Stimulated activated CD8-positive, alpha-beta memory T cell treated with anti-CD3 and anti-CD28 coated beads, Interleukin-7, amount 100 ng/mL, for 48 hours (primary cell): ENCODE measurements at places on chromosomes 6 and 20.

DNA sequence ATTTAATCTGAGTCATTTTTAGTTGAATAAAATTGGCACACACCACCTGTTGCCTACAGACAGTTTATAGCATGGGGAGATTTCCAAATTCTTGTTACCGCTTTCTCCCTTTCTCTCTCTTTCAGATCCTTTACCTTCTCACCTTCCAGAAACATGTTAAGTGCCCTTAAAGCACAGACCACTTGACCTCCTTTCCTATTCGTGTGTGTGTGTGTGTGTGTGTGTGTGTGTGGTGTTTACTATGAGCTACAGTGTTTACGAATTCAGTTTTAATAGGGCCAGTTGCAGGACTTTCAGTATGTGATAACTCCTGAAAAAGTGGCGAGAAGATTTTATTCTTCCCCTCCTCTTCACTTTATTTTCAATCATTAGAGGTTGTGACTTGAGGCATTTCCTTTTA, 258.1 kb downstream of the BMP2 start:
- DNase-seq, result no peak

- no peak for DNase-seq
Measured at GRCh38 chr6:152600022-152600421, 37.1 kb downstream of the SYNE1 start.

DNA sequence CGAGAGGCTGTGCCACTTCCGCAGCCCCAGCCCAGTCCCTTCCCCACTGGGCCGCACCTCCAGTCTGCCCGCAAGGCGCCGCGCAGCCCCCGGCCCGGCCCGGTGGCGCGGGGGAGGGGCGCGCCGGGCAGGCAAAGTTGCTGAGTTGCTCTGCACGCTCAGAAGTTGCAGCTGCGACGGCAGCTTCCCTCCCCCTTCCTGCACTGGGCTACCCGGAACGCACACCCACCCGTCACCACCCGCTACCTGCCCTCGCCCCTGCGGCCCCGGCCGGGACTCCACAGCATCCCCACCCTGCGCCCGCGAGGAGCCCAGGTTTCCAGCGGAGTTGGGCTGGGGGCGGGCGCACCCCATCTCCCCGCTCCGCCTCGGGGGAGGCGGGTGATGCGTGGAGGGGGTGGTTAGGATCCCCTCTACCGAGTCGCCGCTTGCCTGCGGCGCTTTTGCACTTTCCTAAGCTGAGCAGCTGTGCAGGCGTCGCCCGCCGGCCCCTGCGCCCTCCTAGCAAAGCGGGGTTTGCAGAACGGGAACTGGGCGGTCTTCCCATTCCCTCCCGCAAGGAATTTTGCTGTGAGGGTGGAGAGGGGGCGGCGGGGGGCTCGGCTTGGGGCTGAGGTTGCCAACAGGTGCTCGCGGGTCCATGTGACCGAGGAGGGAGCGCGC, 55.9 kb upstream of the RREB1 start:
- no peak for DNase-seq

DNA sequence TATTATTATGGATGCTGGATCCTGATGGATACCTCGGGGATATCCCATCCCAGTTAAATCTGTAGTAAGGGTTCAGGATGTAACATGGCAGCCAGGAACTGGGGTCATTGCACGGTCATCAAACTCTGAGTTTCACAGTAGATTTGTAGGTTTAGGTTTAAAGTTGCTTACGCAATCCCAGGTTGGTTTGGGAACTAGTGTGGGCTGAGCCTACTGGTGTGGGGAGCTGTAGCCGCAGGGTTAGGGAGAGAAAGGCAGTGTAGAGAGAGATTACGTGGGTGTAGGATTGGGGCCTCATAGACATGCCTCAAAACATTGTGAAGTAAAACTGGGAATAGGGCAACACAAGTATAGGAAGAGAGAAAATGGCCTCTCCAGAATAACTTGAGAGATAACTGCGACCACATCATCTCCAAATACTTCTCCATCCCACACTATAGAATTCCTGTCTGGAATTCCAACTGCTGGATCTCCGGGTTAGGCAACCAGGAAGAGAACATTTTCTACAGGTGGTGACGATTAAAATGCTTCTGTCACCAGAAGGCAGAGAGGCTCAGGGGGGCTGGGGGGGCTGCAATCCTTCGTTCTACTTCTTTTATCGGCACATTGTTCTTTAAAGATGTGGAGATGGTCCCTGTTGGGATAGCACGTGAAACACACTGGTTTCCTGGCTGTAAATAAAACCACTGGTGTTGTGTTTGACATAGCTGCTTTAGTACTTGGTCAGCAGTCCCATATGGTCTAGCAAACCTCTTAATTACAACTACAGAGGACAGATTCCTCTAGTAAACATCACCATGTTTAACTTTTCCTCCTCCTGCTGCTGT, 44.9 kb upstream of the TMEM170B start:
- DNase-seq, result no peak

- DNase-seq, result no peak
Measured at GRCh38 chr6:46015119-46015968, at the start of gene CLIC5. TSS of gene CLIC5 (minus strand) at chr6:46015860. CDS start at chr6:46015542, 318 bp downstream.

DNA sequence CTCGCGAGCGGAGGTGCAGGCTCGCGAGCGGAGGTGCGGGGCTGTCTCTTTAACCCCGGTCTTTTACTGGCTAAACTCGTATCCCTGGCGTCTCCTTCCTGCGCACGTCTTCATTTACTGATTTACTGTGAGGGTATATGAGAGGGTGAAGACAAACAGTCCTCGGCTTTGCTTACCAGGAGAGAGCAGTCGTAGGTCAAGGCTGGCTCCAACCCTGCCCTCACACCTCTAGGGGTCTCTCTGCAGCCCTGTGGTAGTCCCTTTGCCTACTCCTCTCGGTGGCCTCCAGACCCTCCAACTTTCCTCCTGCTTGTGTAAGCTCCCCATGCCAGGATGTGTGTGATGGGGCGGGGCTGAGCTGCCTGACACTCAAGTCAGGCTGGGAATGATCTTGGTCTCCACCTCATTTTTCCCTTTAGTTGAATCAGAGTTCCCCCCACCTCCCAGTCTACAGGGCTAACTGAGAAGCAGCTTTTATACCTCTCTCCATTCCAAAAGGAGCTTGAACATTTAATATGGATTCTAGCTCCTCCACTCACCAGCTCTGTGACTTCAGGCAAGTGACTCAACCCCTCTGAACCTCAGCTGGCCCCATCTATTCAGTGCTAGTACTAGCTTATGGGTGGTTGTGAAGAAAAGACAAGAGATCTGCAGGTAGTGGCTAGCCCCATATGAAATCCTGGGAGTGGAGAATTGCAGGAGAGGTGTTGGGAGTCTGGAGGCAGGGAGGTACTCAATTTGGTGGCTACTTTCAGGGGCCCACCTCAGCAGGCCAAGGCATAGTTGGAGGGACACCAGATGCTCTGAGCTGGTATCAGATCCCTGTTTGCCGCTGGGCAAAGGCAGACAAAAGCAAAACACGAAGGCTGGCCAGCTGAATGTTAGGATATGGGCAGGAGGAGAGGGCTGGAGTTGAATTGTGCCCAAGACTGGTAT, 902 bp downstream of the SLC29A1 start:
- no peak for DNase-seq

- DNase-seq, result no peak
Measured at GRCh38 chr20:63060057-63060991, 53.6 kb upstream of the BHLHE23 start.

GRCh38 chr6:144131248-144131709, 19.0 kb upstream of the STX11 start:
- DNase-seq, result no peak

DNA sequence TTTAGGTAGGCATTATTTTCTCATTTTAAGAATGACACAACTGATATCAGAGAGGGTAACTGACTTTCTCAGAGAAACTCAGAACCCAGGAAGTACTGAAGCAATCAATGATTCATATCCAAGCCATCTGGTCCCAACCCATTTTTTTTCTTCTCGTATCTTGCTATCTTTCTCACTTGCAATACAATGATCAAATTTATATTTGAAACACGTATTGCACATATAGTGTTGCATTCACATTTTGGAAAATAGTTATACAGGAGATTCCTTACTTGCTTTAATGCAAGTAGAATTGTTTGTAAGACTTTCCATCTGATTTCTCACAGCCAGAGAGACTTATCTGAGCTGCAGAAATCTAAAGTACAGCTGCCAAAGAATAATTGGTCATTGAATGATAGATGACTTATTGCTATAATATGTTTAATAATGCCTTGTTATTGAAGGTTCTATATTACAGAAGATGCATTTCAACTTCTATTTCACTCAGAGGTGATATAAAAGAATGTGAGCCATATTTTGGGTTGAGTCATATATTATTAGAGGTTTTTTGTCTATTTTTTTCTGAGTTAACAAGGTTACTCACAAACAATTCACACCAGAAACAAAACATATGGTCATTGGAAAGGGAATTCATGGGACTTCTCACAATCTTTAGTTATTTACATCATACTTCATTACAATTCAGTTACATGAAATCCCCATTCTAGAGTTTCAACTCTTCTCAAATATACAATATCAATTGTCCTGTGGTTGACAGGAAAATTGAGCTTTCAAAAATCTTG, 337.5 kb upstream of the CITED2 start:
- DNase-seq, result no peak

- no peak for DNase-seq
Measured at GRCh38 chr20:61977419-61977786, 88.3 kb downstream of the TAF4 start.

DNA sequence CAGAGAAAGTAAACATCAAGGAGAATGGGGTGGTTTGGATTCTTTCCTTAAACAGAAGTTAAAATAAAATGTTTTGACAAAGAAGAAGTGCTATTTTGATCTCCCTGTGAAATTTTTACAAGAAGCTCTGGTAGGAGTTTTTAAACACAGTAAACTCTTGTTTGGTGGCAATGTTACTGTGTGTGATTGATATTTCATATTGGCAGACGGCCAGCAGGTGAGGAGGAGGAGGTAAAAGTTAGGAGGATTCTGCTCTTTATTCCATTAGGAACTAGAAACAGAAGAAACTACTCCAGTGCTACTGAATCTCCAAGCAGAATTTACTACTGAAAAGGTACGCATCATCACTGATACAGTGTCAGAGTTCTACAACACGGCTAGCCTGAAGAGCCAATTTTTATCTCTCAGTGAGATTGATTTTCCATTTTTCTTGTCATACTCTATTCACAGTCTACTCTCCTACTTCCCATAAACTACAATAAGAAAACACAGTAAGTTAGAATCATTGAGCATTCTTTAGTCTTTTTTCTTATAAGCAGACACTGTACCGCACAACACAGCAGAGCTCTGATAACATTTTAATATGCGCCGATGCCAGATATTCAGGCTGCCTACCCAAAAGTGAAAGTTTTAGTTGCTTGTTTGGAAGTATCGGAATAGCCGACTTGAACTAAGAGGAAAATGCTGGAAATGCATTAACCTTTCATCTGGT, 21.2 kb upstream of the AFDN start:
- DNase-seq, result no peak

DNA sequence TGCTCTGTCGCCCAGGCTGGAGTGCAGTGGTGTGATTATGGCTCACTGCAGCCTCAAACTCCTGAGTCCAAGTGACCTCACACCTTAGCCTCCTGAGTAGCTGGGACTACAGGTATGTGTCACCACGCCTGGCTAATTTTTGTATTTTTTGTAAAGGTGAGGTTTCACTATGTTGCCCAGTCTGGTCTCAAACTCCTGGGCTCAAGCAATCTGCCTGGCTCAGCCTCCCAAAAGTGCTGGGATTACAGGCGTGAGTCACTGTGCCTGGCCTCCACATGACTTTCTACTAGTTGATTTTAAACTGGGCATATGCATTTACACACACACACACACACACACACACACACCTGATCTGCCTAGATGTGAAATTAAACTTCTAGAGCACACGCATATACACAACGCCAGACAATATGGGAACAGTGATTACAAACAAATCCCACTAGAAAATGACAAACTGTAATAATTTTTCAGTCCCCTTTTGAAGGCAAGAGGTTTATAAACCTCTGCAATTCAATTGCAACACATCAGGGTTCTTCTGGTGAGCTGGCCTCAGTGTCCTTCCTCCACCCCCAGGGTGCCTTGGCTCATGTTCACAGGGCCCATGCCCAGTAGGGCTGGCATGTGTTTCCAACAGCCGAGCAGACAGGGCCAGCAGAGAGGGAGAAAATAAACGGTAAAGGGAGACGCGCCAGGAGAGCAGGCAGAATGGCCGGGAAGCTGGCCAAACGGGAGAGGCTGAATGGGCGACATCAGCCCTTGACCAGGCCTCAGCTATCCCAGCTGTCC, 31.2 kb downstream of the PARD6B start:
- DNase-seq, result no peak

DNA sequence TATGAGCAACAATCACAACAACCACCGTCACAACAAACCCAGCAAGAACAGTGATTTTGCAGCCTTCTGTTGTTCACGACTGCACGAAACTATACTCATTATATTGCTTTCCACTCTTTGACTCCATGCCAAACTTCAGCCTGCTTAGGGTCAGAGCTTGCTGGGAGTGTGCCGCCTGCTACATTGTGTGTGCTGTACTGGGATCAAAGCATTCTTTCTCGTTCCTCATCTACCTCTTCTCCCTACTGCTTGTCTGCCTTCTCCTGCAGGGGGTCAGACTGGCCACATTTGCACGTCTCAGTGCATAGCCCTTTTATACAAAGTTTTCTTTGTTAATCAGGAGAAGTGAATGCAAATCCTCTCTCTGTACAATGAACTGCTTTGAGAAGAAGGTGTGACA, 401.6 kb upstream of the CITED2 start:
- DNase-seq, result no peak

DNA sequence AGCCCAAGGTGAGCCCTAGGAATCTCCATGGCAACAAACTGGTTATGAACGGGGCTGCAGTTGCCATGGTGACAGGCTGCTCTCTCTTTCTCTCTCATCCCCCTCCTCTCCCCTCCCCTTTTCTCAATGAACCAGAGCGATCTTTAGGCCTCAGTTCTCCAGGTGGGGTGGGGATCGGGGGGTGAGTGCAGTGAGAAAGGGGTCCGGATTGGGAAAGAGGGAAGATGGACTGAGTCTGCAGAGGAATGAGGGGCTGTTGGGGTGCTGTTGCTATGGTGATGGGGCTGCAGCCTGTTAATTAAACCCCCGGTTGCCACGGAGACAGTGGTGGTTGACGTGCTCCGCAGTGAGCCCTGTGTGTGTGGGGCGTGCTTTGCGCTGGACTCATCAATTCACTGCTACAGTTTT, 3.6 kb upstream of the SLC12A5 start:
- no peak for DNase-seq

GRCh38 chr6:2081155-2082138, 164.0 kb downstream of the GMDS start:
- DNase-seq, result no peak

DNA sequence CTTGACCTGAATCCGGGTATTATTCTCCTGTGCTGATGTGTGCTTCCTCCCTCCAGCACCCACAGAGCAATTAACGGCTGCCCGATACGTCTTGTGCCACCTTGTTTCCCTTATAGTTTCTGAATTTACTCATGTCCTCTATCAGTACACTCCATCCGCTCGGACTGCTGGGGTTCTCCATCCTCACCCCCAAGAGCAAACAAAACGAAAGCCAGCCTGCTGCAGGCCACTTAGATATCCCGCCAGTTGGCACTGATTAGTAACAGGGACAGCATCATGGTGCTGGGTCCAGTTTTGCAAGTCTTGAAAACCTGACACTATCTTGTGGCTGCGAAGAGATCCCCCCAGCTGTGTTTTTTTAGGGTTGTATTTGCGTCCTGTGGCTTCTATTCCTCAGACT, 71.8 kb downstream of the SSR1 start:
- DNase-seq, result no peak

- DNase-seq, result no peak
Measured at GRCh38 chr20:49831022-49831769, 18.6 kb downstream of the SLC9A8 start.
